CD4-positive, alpha-beta T cell treated with Interleukin-21 for 1 hour (primary cell): ENCODE measurements at places on chromosomes 2 and 18.

DNA sequence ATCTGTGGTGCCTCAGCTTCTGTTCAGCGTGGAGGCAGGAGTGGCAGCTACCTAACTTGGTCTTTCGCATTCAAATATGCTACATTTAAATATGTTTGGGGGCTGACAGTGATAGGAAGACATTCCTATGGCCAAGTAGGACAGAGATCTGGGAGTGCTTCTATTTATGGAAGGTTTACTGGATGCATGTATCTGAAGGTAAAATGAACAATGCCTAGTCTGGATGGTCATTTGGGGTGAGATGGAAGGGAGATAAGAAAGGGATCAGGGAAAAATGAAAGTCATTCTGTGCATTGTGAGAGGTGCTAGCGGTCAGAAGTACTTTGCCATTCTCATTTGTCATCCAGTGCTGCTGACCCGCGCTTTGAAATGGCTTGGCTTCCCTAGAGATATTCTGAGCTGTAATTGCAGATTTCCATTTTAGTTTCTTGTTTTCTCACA lies 300.9 kb upstream of the FBXO11 start:
- DNase-seq, result no peak

DNA sequence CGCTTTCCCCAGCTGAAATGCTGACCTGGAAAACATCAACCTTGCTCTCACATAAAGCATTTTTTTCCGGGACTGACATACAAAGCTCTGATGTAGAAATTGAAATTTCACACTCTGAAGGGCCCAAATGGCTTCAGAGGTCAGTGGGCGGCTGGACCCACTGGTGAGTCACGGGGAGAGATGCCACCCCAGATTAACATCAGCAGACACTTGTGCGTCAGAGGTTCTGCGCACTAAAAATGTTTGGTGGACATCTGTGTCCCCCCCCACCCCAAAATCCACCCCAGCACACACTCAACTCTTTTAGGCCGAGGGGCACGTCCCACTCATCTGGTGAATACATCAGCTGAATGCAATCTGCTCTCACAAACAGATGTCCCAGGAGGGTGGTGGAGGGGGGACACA lies 208.9 kb downstream of the ASB1 start:
- no peak for DNase-seq

DNA sequence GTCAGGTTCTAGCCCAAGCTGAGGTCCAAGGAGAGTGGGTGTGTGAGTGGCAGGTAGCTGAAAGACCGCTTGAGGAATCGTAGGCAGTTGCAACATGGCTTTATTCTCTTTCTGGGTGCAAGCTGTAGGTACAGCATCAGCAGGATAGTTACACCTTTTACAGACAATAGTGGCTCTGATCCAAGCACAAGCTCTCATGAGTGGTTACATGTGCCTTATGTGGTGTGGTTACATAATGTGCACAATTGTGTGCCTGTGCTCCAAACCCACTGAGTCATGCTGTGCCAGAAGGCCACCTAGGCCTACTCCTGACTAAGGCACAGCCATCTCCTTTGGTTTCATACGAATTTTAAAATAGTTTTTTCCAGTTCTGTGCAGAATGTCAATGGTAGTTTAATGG lies 227.6 kb downstream of the SATB2 start:
- DNase-seq, result no peak

- no peak for DNase-seq
Measured at GRCh38 chr2:53842891-53843290, 16.9 kb downstream of the GPR75 start.

- peak; percentile 17 for DNase-seq
Measured at GRCh38 chr2:190318931-190319554, 583 bp downstream of the HIBCH start.

- DNase-seq, result no peak
Measured at GRCh38 chr2:65957454-65957853, 477.5 kb upstream of the MEIS1 start.

DNA sequence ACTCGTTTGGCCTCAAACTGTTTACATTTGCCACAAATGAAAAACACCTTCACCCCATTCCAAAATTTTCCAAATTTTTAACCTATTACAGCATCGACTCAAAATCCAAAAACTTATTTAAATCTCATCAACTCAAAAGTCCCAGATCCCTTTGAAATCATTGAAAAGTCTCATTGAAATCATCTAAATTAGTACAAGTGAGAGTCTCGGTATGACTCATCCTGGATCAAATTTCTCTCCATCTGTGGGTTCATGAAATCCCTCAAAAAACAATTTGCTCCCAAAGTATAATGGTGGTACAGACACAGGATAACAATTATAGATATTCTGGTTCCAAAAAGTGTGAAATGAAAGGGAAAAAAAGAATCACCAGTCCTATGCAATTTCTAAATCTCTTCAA lies 65.1 kb downstream of the LRP1B start:
- DNase-seq, result no peak

GRCh38 chr2:16069663-16069932 lies 129.2 kb downstream of the MYCN start:
- no peak for DNase-seq
